ENCODE measurements at places on chromosomes 16 and 17.

DNA sequence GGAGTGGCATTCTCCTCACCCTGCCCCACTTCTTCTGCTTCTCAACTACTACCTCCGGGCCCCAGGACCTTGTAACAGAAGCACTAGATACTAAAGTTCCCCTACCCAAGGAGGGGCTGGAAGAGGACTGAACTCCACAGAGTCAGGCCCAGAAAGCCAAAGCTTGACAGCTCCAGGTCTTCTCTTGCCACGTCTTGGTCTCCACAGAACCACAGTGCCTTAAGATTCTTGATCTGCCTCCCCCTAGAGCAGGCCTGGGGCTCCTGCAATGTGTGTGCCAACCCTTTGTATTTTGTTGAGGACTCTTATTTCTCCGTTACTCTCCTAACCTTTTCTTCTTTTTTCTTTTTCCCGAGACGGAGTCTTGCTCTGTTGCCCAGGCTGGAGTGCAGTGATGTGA, 4.0 kb downstream of the SLC16A13 start:
- no peak for DNase-seq

- DNase-seq, result peak; percentile 84
These were observed 155.7 kb downstream of the SOCS1 start for GRCh38 chr16:11100239-11100750.

DNA sequence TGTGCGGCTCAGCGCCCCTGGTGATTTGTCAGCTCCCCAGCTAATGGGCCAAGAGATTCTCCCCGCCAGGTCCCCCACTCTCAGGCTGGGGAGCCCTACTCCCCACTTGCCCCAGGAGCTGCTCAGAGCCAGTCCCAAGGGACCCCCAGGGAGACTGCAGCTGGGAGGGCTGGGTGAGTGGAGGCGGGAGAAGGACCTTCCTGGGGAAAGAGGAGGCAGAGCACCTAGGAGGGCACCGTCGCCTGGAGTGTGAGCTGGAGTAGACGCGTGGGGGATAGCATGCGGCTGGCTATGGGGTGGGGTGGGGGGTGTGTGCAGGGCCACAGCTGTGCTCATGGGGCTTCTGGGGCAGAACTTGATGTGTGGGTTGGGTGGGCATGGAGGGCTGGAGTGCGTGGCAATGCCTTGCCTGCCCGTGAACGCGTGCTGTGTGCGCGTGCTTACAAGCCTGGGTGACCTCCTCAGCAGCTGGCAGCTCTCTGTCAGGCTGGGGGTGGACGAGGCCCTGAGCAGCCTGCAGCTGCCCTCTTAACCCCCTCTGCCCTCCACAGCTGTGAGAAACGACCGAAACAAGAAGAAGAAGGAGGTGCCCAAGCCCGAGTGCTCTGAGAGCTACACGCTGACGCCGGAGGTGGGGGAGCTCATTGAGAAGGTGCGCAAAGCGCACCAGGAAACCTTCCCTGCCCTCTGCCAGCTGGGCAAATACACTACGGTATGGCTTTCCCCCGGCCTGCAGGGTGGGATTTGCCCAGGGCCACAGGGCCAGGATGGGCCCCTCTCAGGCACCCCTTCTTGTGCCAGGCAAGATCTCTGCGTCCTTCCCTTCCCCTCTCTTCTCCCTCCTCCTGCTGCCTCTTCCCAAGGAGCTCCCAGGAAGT, 12.9 kb downstream of the GJD3 start:
- DNase-seq, result no peak

DNA sequence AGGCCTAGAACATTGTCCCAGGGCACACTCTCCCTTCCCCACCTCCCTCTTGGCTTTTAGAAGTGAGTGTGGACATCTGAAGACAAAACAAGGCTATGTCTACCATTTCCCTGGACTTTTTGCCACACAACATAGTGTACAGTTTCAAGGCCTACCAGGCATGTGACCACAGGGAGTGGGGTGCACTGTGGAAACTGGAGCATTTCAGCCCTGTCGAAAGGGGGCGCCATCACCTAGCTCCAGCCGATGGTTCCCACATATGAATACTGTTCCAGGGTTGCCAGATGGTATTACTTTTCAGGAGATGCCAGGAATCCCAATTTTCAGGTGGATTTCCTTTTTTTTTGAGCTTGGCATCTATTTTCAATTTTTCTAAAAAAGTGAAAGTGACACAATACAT, 140.7 kb downstream of the KATNIP start:
- DNase-seq, result peak; percentile 20

DNA sequence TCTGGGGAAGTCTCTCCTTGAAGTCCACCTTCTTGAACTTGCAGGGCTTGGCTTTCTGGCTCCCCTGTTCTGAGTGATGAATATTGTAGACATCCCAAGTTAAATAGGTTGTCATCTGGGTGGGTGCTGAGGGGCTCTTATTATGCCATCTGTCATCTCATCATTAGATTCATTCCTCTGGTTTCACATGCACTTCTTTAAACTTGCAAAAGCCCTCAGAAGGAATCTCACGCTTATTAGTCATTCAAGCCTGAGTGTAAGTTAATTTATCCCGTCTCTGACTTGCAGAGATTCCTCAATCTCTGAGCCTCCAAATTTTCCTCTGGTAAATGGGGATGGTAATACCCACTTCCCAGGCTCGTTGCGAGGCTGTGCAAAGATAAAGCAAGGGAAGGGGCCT, 5.7 kb downstream of the MGAT5B start:
- DNase-seq, result no peak
